ENCODE measurements at places on chromosomes 12 and 14.

GRCh38 chr12:47838286-47838931 lies 18.7 kb upstream of the HDAC7 start:
- peak; percentile 27 for DNase-seq

DNA sequence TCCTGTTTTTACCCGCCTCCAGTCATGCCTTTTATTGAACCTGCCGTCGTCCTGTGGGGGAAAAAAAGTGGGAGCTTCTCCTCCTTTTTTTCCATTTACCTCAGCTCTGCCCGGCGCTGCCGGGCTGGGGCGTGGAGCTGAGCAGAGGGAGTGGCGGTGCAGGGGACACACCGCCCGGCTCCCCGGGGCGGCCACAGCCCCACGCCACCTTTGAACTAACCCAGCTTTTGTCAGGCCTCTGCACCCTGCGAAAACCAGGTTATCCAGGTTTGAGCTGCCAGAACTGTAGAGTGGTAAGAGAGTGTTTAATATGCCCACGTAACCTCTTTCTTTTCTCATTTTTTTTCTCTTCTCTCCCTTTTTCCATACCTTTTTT lies 161.0 kb upstream of the FKBP4 start:
- DNase-seq, result no peak

GRCh38 chr12:110557300-110557699 lies 25.8 kb downstream of the PPTC7 start:
- DNase-seq, result no peak

DNA sequence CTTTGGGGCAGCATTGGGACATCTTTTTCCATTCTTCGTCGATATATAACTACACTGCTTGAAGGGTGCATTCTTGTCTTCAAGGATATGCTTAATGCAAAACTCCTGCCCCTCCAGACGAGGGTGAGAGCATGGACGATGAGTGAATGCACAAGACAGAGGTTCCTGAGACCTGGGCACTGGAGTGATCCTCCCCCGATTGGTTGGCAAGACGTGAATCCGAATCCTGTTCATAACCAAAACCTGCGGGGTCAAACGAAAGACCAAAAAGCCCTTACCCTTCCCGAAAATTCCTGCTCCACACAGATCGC lies 684 bp downstream of the KANSL2 start:
- peak; percentile 3 for DNase-seq
